ENCODE measurements at places on chromosomes 4 and X.

DNA sequence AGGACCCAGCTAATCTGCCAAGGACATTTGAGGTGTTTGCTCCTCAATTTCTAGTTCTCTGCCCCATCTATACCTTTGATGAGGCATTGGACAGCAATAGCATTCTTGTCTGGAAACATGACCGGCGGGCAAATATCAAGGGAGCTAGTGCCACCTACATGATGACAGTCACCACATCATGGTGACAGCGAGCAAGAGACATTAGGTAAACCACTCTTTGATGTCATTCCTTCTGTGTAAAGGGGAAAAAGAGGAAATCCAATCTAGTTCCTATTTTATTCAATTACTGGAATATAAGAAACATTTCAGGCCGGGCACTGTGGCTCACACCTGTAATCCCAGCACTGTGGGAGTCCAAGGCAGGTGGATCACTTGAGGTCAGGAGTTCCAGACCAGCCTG is 20.7 kb upstream of the IL13RA1 start:
- no peak for DNase-seq

DNA sequence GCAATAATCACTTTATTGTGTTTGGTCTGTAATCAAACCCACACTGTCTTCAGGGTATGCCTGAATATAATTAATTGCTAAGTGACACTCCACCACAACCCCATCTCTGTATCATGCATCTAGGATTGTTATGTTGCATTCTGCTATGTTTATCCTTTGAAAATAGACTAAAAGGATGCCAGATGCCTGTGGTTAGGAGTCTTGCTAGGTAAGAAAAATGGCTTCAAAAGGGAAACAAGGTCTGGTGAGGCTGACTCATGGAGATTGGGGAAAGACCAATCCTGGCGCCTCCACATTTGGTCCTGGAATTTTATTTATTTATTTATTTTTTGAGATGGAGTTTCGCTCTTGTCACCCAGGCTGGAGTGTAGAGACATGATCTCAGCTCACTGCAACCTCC is 360.5 kb upstream of the SLC7A11 start:
- no peak for DNase-seq

DNA sequence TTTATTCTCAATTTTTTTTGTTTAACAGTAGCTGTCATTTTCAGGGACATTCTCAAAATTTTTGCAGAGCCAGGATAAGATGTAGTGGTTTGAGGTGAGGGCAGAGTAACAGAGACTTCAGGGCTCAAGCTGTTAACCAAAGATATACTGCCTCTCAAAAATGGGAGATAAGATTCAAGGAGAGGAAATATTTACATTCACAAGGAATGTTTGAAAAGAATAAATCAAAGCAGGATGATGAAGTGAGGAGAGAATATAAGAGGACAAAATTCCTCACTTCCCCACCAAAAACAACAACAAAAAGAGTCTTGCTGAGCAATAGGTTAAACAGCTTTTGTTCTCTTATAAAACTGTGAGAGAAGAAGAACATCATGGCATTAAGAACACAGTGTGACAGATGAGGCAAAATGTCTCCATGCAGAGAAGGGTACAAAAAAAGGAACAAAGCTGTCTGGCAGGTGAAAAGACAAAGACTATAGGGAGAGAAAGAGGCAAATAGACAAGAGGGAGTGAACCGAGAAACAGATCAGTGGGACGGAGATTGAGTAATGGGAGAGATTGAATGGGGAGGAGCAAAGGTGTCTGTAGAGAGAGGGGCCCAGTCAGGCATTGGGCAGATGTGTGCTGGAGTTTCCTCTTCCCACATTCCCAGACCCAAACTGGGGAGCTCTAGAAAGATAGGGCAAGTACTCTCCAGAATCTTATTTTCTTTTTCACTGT is 106.1 kb upstream of the TMEM150C start:
- no peak for DNase-seq

GRCh38 chrX:79182616-79183015 is 38.1 kb downstream of the GPR174 start:
- no peak for DNase-seq

DNA sequence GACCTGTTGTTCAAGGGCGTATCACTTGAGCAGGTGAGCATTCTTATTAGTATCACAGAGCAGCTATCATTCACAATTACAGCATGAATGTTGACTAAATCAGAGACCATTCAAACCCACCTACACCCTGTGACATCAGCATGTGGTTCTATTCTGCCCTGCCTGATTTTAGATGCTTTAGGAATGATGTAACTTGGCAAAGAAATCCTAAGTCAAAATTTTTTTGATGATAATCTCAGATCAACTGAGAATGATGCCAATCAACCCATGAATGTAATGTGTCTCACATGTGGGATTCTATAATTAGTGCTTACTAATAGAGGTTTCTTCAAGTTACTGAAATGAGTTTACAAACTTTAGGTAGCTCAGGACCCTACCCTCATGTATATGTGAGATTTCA is 13.4 kb upstream of the CHIC2 start:
- no peak for DNase-seq

- no peak for DNase-seq
These were observed 965.9 kb downstream of the FSTL5 start for GRCh38 chr4:161197912-161198311.
